ENCODE measurements at places on chromosomes 16 and 17. TPM values are rescaled to one million over a fixed set of nuclear protein-coding genes. Genes with fewer than 3 reads are reported as not detected.
A peak's percentile ranks its signal among the peaks of the same experiment; 100 is the strongest.

Gene ZNF213
- total RNA-seq: 8.0 TPM

Gene SULT1A1
- 0.62 TPM for total RNA-seq

Gene KCNH4
- total RNA-seq: 0.11 TPM

Gene RAPGEFL1
- 13.4 TPM for total RNA-seq

Gene PRSS53
- total RNA-seq: 4.5 TPM

Gene KRT36
- not detected for total RNA-seq

Gene TBC1D28
- total RNA-seq: not detected

Gene KRT16
- total RNA-seq: not detected

Gene SPAG9
- 75.0 TPM for total RNA-seq

DNA sequence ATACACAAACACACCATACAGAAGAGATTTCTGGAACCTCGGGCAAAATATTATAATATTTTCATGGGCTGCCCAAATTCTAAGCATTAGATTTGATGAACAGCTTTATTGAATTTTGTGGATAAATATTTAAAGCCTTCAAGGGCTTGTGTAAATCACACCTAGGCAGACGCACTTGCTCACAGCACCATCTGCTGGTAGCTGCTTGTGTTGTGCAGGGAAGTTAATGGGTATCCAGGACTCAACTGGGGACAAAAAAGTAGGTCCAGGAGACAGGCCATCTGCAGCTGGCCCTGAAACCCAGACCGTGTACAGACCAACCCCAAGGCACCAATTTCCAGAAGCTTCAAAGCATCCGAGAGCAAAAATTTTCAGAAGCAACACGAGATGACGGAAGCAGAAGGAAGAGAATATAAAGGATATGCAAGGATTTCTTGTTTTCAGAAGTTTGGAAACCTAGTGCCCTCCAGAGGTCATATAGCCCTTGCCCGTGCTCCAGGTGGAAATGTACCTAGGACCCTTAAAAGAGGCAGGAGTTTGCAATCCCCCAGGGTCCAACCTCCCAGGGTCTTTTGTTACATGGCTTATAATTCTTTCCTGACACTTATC lies 140.0 kb downstream of the CHD9NB start:
- DNase-seq: peak; percentile 48

GRCh38 chr16:80330150-80330549 lies 210.6 kb upstream of the DYNLRB2 start:
- no peak for DNase-seq

DNA sequence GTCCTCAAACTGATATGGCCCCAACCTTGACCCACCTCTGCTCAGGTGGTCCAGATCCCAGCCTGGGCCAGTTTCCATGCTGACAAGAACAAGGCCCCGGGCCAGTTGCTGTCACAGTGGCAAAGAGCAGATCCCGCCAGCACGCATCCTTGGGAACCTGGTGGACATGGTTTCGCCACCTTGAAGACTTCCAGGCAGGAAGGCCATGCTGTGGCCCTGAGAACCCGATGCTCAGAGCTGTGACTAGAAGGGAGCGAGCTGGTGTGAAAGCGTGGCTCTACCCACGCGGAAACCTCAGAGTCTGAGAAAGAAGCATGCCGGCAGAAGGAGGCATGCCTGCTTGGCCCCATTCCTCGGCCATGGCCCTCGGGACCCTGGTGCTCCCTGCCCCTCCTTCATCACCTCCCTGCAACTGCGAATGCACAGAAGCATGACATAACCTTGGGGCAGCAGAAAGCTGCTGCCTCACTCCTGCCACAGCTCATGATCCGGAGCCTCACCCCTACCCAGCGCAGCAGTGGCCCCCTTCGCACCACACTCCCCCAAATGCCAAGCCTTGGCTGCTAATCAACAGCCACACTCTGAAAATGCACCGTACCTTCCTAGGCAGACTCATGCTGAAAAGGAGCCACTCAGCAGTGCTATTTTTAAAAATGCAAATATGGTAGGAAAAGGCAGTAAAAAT lies 33.2 kb downstream of the UBE2O start:
- no peak for DNase-seq

GRCh38 chr17:18016426-18016825 lies 22.5 kb downstream of the ATPAF2 start:
- no peak for DNase-seq

DNA sequence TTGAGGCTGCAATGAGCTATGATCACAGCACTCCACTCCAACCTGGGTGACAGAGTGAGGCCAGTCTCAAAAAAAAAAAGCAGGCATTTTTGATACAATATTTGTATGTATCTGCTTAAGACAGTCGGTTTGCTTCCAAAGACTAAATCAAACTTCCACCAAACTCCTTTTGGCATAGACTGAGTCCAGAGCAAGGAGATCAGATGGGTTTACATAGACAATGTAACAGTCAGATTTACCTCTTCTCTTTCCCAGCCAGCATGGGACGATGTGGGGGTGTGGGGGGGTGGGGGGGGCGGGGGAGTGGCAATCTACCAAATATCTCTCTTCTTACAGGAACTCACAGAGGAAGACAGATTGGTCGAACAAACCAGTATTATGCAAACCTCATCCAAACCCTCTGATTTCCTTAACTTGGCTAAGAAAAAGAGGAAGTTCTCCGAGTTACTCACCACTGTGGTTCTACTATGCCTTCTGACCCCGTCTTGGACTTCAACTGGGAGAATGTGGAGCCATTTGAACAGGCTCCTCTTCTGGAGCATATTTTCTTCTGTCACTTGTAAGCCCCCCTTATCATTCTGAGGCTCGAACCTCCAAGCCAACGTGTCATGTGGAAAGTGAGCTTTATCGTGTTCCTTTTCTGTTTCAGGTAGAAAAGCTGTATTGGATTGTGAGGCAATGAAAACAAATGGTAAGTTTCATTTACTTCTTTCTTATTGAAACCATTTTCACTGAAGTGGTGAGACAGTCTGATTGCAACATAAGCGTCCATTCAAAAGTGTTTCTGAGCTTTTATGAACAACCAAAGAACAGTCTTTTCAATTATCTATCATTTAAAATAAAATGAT lies at the start of gene MILR1:
MILR1 (plus strand) TSS at position 451 of the 848 bp plus-strand sequence; CDS start at position 505, 54 bp downstream.
- peak; percentile 92 for DNase-seq

GRCh38 chr17:74114881-74115470 lies 88.5 kb upstream of the RPL38 start:
- DNase-seq: no peak

GRCh38 chr16:50614955-50615724 lies 66.0 kb downstream of the SNX20 start:
- no peak for DNase-seq

DNA sequence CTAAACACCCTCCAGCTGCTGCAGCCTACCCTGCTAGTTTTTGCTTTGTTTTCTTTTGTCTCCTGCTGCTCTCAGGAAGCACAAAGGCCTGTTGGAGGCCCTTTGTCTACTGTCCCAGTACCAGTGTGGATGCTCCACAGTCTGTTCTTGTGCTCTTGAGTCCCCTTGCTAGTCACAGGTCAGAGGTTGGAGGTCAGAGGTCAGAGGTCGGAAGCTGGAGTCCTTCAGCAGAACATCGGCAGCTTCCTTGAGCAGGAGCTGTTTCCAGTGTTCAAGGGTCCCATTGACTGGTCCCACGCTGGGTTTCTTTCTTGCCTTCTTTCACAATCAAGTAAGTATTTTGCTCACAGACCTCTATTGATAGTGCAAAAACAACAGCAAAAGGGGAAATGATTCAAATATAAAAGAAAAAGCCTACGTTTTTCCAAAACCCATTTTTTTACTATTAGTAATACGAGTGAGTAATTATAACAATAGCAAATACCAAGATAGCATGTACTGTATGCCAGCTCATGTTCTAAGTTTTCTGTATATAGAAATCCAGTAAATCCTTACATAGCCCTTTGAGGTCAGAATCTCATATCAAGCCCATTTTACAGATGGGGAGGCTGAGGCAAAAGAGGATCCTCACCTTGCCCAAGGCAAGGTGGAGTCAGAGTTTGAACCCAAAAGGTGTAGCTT lies 10.9 kb upstream of the IL34 start:
- DNase-seq: peak; percentile 91

DNA sequence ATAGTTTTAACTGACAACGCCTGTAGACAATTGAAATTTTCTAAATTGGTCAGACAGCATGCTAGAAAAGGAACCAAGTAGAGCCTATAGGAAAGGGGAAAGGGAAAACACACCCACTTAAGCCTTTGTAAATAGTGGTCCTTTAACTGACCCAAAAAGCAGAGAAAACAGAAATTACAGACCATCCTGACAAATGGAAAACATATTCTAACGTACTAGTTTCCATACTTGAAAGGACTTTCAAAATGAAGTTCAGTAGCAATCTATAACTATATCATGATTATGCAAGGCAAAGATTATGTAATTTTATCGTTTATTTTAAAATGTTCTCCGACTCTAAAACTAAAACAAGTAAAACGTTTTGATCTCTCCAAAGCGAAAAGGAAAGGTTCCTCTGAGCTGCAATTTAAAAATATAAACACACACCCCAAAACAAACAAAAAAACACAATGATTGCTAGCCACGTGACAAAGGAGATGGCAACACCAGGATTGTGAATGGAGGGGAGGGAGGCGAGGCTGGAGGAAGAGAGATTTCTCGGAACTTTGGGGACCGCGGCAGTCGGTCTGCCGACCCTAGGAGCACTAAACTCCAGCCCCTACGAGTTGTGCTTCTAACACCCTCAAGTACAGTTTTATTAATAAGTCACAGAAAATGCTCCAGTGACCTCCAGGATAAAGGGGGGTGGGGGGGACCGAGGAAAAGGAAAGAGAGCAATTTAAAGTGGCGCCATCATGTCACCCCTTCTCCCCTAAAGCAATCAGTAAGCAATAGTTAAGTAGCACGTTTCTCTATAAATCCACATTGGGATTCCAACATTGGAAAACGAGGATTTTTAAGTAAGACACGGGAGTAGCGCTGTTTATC lies 1.7 kb downstream of the KANSL1 start:
- peak; percentile 67 for DNase-seq

DNA sequence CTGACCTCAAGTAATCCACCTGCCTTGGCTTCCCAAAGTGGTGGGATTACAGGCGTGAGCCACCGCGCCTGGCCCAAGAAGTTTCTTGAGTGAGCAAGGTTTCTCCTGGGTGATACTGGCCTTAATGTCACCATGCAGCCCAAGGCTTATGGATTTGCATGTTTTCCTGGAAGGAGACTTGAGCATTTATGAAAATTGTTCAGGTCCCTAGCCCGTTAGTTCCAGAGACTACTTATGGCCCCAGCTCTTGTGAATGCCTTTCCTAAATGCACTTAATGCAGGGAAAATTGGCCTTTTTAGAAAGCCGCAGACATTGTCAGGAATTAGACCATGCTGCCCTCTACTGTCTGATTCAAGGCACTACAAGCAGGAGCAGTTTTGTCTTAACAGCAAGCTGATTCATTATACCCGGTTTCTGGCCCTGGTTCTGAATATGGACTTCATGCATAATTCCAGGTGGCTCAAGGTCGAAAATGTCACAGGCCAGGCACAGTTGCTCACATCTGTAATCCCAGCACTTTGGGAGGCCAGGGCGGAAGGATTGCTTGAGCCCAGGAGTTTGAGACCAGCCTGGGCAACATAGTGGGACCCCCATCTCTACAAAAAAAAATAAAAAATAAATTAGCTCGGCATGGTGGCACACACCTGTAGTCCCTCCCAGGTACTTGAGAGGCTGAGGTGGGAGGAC lies 91.3 kb downstream of the SNX29 start:
- DNase-seq: peak; percentile 80

DNA sequence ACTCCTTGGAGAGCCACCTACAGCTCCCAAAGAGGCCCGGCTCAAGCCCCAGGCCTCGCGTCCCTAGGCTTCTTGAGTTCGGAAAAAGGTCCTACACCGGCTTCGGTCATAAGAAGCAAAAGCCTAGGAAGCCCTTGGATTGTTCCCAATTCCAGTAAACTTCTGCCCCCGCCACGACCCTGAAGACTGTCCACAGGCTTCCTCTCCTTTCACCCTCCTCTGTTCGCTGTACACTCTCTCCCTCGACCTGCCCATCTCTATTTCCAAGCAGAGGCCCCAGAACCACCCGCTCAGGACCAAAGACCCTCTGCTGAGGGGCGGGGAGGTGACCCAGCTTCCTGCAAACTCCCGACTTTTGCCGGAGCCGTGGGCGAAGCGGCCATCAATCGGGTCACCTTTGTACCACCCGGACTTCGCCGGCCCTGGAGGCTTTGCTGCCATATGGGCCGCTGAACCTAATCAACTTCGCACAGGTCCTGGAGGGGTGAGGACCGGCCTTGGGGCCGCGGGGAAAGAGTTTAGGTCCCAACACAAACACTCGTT lies 2.7 kb downstream of the HOXB2 start:
- peak; percentile 66 for DNase-seq

DNA sequence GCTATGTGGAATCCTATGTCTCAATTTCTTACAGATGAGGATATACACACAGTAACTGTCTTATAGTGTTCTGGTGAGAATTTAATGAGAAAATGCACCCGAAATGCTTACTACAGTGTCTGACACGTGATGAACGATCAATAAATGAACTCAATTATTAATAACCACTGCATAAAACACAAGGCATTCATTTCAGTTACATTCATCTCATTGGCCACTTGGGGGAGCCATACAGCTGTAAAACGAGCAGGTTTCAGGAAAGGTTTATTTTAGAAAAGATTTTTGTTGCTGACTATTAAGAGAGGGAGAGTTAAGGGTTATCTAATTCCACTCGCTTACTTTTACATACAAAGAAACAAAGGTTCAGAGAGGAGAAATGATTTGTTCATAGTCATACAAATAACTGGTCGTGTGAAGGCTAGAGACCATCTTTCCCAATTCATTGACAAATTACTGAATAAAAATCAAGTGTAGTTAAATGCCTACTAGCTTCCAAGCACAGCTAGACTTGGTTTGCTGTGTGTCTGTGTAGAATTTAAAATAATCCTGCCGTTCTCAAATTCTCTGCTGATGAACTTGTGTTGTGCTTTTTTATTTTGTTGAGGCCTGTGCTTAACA lies 160.1 kb downstream of the MAP2K4 start:
- DNase-seq: peak; percentile 35

DNA sequence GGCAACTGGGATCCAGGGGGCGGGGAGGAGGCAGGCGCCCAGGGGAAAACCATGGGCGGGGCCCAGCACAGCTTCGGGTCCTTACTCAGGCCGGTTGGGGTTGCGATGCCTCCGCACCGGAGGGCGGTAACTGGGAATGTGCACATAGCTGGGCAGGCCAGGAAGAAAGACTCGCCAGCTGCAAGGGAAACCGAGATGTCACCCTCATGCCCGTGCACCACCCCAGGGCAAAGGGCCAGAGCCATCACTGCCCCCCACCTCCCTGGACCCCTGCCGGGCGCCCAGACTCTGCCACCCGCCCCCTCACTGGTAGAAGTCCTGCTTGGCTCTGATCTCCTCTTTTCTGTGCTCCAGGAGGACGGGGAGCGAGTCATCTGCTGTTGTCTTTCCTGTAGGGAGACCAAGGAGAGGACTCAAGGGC lies 6.7 kb downstream of the ALOX12B start:
- no peak for DNase-seq

GRCh38 chr16:57146735-57147134 lies 39.1 kb downstream of the PSME3IP1 start:
- no peak for DNase-seq

DNA sequence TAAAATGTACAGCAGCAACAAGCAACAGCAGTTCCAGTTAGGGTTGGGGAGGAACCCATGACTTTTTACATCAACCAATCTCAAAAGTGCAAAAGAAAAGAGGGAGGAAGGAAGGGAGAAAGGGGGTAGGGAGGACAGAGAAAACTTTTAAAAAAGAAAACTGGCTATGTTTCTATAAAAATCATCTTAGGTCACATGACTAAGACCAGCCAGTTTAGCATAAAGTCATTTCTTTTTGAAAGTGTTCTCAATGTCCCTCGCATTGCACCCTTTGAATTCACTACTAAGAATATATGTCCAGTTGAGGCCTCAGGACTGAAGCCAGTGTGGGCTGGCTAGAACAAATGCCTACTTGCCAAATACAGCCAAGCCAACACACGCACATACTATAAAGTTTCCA lies 28.9 kb downstream of the DCUN1D3 start:
- DNase-seq: no peak

All from endothelial cell of umbilical vein (primary cell).